ENCODE measurements at places on chromosomes 2 and 18. TPM values are rescaled to one million over a fixed set of nuclear protein-coding genes. Genes with fewer than 3 reads are reported as not detected.
A peak's percentile ranks its signal among the peaks of the same experiment; 100 is the strongest.

- DNase-seq, result peak; percentile 51
These were observed 1.8 kb downstream of the FBXO48 start for GRCh38 chr2:68465081-68465916.

DNA sequence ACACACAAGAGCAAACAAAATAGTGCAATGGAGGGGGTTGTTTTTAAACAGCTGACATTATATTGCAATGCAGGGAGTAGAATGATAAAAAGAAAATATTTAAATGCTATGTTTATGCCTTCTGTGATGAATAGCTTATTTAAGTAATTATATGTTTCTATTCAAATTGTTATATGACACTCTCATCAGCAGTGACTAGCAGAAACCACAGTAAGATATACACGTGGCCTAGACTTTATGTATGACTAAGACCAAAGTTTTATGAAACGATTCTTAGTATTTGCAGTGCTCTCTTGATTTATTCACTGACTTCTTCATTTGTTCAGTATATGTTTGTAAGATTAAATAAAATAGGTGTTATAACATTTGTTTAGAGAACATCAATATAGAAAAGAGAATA lies 26.1 kb upstream of the C1D start:
- DNase-seq, result no peak

- no peak for DNase-seq
These were observed 20.4 kb downstream of the FAM178B start for GRCh38 chr2:96965781-96966514.

- DNase-seq, result no peak
These were observed 29.4 kb downstream of the YWHAQ start for GRCh38 chr2:9601397-9601796.

GRCh38 chr2:19702267-19702666 lies 199.5 kb downstream of the TTC32 start:
- no peak for DNase-seq

DNA sequence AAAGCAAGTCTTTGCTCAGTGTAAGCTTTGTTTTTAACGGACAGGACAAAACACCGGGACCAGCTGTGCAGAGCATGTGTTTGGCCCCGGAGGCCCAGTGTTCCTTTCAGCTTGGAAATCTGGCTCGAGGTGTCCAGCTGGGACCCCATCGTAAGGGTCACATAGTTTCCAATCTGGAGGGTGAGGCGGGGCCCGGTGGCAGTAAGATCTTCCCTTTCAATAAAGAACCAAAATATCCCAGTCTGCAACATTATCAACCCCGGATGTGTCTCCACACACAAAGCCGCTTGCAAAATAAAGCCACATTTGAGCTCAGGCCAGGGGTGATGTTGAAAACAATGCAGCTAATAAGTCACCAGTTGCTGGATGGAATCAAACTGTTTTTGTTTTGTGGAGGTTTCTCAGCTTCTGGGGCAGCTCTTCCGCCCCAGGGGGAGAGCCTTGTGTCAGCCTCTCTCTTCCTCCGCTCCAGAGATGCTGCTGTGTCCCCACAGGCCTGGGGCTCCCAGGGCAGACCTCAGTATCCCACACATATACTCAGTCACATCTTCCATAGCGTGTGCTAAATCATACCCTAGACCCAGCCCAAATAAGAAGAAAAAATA lies 138.6 kb upstream of the GLI2 start:
- no peak for DNase-seq

GRCh38 chr2:138234265-138234664 lies 267.3 kb upstream of the SPOPL start:
- no peak for DNase-seq

DNA sequence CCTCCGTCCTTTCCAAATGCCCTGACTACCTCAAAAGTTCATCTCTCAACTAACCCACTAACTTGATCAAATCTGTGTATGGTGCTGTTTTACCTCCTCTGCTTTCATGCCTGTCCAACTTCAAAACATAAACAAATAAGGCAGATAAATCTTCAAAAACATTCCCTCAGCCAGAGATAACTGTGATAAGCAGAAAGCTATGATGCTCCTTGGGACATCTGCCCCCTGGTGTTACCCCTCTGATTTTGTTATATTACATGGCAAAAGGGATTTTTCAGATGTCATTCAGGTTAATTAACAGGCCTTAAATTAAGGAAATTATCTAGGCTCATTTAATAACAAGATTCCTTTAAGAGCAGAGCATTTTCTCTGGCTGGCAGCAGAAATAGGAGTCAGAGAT lies 810.8 kb upstream of the CHAC2 start:
- DNase-seq, result no peak

GRCh38 chr2:149814901-149815300 lies 227.3 kb upstream of the MMADHC start:
- no peak for DNase-seq

DNA sequence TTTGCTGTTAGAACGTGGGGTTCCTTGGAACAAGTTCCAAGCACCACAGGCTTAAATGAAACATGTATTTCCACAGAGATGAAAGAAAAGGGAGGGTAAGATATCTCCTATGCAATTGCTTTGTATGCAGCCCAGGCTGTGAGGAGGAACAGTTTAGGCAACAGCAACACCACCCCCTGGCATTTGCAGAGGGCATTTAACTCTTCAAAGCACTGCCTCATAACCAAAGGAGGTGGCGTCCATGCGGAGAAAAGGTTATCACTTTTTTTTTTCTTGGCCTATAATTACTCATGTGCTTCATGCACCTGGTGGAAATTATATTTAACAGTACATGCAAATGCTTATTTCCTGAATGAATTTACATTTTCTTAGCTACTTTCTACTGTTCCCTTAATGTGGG lies 286.0 kb downstream of the LPIN1 start:
- no peak for DNase-seq

- no peak for DNase-seq
These were observed 181.3 kb upstream of the HAAO start for GRCh38 chr2:42973726-42974125.

DNA sequence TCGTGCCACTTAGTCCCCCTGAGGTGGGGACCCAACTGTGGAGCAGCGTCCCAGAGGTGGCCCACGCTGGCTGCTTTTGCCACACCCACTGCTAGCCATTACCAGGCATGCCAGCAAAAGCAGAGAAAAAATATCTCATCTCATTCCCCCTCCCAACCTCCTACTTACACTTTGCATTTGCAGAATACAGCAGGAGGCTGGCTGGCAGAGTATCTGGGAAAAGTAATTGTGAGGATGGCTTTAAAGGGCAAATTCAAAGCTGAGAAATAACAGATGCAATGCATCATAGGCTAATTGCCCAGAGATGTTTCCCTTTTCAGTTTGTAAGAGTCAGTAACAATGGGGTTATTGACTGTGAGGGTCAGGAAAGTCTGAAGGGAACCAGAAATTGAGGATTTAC lies 438.1 kb upstream of the DSEL start:
- no peak for DNase-seq

GRCh38 chr2:162013514-162014475 lies 60.2 kb downstream of the DPP4 start:
- DNase-seq, result no peak

Gene ATOH8
- total RNA-seq, result 0.07 TPM

Gene LYPD1
- not detected for total RNA-seq

Gene MC2R
- not detected for total RNA-seq

Gene OTOS
- total RNA-seq, result not detected

Gene CRYGD
- not detected for total RNA-seq

All from activated T-helper 2 cell treated with anti-CD3 and anti-CD28 coated beads, Interferon-gamma antibody, Interleukin-2, Interleukin-4, amounts not matched to agents 10 μg/mL and 5 μg/mL and 100 μg/mL, durations not matched to agents 14 hours and 24 hours and 36 hours (primary cell).